ENCODE measurements at places on chromosomes 11 and 22.

- DNase-seq, result no peak
These were observed 197.7 kb upstream of the CTSC start for GRCh38 chr11:88535266-88535665.

DNA sequence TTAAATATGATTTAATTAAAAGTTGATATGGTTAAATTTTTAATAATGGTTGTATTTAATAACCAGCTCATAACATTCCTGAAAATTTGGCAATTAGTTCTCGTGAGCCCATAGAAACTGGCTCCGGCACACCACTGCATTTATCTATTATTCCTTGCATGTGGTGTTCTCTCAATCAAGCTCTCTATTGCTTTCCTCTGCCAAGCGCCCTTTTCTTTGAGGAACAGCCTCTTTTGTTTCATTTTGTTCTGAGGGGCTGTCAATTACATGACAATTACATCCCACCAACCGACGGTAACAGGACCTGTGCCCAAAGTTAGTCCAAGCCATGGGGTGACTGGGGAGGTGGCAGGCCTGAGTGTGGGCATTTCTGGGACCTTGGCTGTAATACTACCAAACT is 8.1 kb downstream of the C11orf91 start:
- DNase-seq, result no peak

- DNase-seq, result no peak
These were observed 22.1 kb upstream of the IGLL5 start for GRCh38 chr22:22865311-22866072.

- no peak for DNase-seq
These were observed 19.3 kb downstream of the SBF2 start for GRCh38 chr11:10274726-10275125.

GRCh38 chr11:1310318-1310687 is 871 bp upstream of the TOLLIP start:
- DNase-seq, result no peak

GRCh38 chr11:80173371-80174136 is 732.7 kb upstream of the TENM4 start:
- no peak for DNase-seq

GRCh38 chr22:21020802-21021429 is 6.0 kb downstream of the P2RX6 start:
- no peak for DNase-seq

- DNase-seq, result no peak
These were observed 16.3 kb downstream of the AP5B1 start for GRCh38 chr11:65764434-65764833.

DNA sequence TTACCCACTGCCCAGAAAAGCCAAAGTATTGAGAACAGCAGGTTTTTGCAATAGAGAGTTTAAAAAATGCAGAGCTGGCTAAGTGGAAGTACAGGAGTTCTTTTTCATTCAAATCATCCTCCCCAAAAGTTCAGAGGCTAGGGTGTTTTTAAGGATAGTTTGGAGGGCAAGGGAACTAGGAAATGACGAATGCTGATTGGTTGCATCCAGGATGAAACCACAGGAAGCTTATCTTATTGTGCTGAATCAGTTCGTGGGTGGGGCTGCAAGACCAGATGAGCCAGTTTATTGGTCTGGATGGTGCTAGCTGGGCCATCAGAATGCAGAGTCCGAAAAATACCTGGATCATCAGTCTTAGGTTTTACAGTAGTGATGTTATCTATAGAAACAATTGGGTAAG is 1427.1 kb downstream of the LRRC4C start:
- no peak for DNase-seq

DNA sequence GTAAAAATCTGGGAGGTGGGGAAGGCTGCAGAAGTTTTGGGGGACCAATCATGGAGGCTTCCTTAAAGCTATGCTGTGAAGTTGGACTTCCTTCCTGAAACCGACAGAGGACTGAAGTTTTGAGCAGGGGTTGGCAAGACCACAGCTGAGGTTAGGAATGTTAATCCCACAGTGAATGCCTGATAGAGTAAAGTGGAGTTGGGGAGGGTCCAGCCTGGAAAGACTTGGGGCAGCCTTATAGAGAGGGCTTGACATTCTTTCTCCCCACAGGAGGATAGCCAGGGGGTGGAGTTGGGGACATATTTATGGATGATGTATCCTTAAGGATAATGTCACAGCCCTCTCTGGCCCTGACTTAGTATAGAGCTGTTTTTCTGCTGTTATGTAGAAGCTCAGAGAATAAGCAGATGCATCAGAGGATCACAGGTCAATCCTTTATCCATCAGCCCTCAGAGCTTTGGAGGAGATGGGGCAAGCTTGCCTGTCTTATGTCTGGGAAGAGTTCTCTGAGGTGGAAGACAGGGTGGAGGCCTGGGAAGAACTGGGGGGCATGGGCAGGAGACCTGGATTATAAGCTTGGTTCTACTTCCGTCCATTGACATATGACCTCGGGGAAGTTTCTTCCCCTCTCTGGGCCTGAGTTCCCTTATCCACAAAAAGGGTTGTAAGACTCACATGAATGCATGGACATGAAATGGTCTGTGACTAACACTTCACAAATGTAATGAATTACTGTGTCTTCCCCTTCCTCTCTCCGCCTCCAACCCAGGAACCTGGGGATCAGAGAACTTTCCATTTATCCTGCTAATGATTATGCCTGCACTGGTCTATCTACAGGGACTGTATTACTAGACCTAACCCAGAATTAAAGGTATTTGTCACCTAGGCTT is 317.8 kb downstream of the MIAT start:
- DNase-seq, result no peak

DNA sequence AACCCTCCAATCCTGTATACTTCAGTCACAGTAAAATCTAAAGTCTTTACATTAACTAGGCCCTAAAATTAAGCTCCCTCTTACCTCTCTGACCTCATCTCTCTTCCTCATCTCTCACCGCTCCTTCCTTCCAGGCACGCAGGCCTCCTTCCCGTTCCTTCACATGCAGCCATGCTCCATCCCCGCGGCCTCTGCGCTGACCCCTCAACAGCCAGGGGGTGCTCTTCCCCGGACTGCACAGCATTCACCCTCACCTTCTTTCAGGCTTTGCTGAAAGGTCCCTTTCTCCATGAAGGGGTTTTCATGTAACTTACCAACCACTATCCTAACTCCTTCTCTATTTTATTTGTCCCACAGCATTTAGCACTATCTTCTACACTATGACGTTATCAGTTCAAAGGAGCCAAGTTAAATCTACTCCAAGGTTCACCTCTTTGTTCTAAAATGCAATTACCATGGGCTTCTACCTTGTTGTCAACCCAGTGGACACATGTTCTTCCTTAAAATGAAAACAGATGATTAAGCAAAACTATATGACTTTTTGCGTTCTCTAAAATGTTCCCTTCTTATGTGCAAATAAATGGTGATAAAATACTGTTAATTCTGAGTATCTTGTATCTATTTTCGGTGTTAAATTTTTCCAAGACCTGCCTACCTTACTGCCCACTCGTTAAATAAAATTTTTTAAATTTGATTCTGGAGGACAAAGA is 57.8 kb upstream of the APOA1 start:
- DNase-seq, result no peak

DNA sequence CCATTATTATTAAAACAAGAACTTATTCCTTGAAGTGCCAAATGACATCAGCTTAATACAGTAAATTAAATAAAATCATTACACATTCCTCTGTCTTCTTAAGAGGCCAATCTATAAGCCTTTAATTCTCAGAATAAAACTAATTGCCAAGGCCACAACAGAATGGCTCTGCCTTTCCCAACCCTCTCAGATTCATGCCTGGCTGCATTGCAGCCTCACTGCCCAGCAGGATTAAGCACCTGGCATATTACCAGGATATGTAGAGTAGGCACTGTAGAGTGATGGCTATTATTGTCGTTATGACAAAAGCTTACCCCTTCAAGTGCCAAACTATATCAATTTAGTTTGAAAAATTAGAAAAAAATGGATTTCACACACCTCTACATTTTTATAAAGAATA is 9.4 kb upstream of the CALCA start:
- no peak for DNase-seq

DNA sequence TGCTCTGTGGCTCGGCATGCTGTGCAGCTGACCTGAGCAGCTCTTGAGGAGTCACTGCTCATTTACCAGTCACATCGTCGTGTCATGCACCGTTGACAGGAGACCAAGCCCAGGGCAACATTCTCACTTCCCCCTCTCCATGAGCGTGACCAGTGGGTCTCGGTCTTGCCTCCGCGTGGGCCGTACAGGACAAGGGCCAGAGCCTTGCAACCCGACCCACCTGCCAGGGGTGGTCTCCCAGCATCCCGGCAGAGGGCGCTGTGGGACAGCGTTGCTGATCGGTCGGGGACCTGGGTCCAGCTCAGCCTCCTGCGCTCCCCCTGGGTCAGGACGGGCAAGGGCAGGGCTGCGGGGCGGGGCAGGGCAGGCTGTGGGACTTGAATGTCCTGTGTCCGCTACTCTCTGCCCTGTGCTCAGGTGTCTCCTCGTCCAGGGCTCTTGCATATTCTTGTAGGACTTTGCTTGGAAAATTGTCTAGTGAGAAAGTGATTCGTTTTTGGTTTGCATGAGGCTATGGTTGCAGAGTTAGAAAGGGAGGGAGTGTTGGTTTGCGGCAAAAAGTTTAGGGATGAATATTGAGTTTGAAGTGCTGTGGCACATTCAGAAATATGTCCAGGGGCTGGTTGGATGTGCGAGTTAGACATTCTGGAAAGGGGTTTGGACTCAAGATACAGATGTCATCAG is 16.2 kb downstream of the EIF4G2 start:
- peak; percentile 88 for DNase-seq

DNA sequence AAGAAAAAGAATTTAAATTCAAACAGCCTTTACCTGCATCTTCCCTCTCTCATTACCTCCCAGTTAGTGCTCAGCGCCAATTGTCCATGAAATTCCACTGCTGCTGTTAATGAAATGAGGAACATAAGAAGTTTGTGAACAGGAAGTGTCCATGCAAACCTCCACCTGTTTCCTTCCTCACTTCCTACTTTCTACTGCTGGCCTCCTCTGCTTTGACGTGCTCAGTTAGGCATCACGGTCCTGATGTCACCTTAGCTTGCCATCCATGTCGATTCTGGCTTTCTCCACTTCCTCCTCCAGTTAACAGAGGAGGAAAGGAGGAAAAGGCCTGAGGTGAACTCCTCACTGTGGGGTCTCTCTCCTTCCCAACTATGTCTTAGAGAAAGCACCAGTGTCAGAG is 26.9 kb upstream of the HTR3A start:
- no peak for DNase-seq

DNA sequence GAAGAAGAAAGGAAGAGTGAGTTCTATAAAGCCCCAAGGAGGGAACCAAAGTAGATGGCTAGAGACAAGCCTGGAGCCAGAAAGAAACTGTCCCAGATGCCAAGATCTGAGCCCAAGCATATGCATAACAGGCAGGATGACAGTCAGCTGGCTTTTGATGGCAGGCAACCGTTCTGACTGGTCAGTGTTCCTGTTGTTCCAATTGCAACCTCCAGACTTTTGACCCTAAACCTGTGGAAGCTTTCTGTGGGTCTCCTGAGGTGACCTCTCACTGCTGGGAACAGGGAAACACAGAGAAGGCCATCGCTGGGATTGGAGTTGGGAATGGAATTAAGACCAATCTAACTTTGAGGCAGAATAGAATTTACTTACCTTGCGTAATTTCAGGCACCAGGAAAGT is 21.6 kb upstream of the NNMT start:
- DNase-seq, result no peak

- no peak for DNase-seq
These were observed 33.1 kb downstream of the NUP98 start for GRCh38 chr11:3764266-3764665.

DNA sequence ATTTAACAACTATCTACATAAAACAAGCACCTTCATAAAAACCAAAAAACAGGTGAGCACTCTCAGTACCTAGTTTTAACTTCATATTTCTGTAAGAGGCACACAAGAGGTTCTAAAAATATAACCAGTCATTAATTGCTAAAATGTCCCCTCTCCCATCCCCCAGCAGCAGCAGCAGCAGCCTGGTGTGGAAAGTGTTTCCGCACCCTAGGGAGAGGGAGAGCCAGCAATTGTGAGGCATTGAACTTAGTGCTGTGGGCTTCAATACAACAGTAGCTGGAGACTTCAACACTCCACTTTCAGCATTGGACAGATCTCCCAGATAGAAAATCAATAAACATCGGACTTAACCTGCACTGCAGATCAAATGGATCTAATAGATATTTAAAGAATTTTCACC is 1158.5 kb downstream of the JRKL start:
- no peak for DNase-seq

Measured in NCI-H1930 (cell line).